H54 (cell line): ENCODE measurements at places on chromosomes 2 and 18.

GRCh38 chr2:24657818-24658217 lies 135.4 kb downstream of the PTRHD1 start:
- DNase-seq: no peak

DNA sequence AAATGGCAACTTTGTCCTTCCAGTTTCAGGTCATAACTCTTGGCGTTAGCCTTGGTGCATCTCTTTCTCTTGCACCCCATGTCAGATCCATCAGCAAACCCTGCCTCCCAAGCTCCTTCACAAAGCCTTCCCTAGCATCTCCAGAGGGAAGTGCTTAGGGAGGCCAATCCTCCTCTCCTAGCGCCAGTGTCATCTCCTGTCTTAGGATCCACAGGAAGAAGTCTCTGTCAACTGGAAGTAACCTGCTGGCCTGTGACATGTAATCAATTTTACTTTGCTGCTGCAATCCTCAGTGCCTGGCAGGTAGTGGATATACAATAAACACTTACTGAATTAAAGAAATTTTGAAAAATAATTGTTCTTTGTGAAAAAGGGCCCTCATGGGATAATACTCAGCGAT lies 7.9 kb upstream of the DNPEP start:
- no peak for DNase-seq

GRCh38 chr18:39796393-39796792 lies 2158.6 kb upstream of the PIK3C3 start:
- no peak for DNase-seq

DNA sequence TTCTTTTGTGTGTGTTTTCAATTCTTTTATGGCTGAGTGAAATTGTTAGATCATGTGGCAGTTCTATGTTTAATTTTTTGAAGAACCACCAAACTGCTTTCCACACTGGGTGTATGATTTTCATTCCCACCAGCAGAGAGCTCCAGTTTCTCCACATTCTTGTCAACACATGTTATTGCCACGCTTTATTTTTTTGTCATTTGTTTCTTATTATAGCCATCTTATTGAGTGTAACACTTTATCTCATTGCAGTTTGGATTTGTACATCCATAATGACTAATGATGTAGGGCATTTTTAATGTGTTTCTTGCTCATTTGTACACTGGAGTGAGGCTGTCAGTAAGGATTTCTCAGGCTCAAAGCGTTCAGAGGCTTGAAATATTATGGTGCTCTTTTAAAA lies 184.2 kb downstream of the PIEZO2 start:
- DNase-seq: no peak

GRCh38 chr2:240458900-240459391 lies 23.5 kb downstream of the GPC1 start:
- no peak for DNase-seq

DNA sequence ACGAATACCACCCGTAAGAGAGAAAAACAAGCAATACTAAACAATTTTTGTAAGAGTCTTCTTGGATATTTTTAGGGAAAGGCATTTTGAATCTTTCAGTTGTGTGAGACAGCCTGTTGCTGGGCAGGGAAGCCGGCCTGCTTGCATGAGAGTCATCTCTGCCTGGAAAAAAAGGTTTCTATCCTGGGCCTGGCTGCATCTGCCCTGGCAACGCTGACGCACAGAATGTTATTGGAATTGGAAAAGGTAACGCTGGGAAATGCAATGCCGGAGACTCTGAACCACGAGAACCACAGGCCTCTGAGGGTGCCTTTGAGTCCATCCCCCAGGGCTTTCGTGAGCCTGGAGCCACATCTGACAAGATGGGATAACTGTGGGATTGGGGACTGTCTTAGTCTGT lies 17.9 kb upstream of the NPAS2 start:
- no peak for DNase-seq

- DNase-seq: no peak
Observed at GRCh38 chr18:67081482-67082211, 434.9 kb downstream of the DSEL start.

GRCh38 chr2:228681426-228681825 lies 499.9 kb upstream of the SPHKAP start:
- peak; percentile 8 for DNase-seq

- DNase-seq: no peak
Observed at GRCh38 chr2:67726416-67726815, 329.3 kb downstream of the ETAA1 start.

GRCh38 chr18:62412231-62412979 lies 87.3 kb downstream of the TNFRSF11A start:
- DNase-seq: no peak

DNA sequence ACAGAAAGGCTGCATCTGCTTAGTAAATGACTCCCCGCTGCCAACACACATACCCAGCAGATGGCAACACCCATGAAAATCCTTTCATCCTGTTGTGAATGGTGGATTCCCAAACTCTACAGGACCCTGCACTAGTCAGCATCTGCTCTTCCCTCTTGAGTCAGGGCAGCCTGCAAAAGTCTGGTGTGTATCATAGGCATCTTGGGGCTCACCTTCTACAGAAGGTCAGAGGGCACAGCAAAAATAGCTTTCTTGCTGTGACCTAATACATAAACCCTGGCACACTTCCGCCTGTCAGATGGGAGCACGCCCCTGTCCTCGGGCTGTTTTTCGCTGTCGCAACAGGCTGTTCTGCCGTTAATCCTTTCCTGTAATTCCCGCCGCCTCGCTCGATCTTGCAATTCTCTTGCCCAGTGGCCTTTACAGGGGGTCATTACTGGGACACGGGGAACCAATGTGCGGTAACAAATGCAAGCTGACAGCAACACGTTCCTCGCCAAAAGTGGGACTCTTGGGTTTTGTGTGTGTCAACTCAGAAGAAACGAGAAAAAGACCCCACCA lies 19.9 kb upstream of the SCYGR1 start:
- no peak for DNase-seq

- DNase-seq: no peak
Observed at GRCh38 chr2:128726911-128727310, 408.2 kb upstream of the HS6ST1 start.

DNA sequence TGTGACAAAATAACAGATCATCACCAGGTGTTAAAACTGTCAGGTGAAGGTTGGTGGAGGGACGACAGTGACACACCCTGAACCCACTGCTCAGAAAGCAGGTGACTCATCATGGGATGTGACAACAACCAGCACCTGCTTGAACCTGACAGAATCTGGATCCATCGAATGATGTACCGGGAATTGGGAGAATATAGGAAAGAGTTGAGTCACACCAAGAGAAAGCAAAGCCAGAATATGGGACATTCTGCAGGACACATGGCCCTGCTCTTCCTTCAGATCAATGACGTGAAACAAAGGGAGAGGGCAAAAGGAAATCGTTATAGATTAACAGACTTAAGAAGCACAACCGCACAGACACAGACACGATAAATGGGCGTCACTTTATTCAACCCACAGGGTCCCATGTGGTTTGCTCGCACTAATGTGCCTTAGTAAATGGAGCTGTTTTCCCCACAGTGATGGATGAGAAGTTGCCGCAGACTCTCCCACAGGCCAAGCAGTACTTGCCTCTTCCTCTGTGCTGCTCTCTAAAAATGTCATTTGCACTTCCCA lies 100.1 kb downstream of the CRACDL start:
- no peak for DNase-seq

DNA sequence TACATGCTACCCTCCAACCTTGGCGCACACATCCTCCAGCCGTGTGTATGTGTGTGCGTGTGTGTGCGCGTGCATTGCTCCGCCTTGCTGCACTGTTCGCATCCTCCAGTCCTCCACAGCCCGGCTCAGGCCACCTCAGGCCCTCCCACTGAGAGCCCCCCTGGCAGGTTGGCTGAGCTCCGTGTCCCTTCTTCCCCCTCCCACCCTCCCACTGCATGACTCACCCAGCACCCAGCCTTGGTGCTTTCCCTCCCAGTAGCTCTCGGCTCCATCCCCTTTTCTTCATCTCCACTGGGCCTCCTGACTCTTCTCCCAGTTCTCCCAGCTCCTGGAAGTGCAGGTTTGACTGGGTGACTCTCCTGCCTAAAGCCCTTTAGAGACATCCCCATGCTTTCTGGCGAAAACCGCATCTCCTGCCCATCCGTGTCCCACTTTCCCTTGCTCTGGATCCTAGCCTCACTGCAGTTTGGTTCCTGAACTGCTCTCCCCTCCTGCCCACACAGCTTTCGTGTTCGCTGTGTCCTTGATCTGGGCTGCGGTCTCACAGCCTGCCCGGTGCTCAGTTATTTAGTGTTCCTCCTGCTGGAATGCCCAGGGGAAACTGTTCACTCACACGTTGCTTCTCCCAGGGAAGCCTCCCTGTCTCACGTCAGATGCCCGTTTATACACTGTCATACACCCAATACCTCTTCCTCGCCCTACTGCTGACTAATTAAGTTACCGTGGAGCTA lies 4.9 kb downstream of the TMEM177 start:
- DNase-seq: peak; percentile 83

GRCh38 chr2:163397451-163397850 lies 338.4 kb downstream of the FIGN start:
- DNase-seq: no peak

DNA sequence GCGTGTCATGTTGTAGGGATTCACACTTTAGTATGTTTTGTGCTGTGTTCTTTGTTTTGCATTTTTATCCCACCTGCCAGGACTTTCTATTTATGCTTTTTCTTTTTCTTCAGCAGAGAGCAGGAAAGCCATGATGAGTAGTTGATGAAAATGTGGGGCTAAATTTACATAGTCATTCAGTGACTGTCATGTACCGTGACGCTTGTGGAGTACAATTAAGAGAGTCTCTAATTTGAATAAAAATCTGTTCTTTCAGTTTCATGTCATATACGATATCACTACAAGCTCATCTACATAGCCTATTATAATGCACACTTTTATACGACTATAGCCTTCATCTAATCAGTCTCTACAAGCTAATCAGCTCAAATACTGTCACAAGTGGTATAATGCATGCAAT lies 112.7 kb upstream of the SPATS2L start:
- no peak for DNase-seq

DNA sequence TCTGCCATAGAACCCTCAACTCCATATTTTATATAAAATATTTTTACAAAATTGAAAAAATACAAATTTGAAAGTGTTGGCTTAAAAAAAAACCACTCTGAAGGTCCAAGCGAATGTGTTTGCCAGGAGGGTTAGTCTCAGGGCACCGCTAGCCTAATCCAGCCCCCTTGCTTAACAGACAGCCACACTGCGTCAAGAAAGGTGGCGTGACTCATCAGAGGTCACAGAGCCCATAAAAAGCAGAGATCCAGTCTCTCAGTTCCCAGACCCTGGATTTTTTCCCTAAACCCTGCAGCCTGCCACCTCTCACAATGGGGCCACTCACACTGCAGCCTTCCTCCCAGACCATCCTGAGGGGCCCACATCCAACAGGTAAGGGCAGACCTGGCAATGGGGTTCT lies 3.9 kb upstream of the TNS1 start:
- DNase-seq: no peak

DNA sequence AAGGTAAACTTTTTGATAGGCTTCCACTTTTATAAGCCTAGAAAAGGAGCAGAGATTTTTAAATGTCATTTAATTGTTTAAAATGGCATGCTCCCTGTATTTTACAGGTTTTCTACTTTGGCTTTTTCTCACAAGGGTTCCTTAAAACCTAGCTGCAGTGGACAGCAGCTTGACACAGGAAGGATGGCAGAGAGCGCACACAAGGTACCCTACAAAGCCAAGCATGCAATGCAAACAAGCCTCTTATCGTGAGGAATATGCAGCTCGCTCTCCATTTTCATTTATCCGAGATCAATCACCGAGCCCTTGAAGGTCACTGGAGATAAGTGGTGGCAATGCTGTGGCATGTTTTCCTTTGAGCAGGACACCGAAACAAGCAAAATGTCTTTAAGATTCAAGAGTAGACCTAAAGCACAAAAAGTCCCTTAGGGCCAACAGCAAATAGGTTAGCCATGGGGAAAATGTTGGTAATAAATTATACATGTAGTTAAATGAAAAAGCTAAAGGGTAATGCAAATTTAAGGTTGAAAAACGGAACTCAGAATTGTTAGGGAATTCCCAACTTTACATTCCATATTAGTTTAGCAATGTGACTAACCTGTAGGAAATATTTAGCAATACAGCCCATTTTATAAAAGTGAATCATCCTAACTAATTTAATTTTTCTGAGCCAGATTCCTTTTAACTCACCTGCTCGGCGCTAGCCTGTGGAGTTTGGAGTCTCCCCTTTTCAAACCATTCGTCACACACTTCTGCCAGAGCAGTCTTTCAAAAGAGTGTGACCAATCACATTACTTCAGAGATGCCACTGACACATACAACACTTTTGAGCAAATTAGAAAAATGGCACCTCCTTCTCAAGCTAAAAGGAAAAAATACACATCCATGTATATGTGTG lies 337.9 kb upstream of the PKDCC start:
- no peak for DNase-seq

- no peak for DNase-seq
Observed at GRCh38 chr2:172908275-172908674, 167.4 kb upstream of the MAP3K20 start.

DNA sequence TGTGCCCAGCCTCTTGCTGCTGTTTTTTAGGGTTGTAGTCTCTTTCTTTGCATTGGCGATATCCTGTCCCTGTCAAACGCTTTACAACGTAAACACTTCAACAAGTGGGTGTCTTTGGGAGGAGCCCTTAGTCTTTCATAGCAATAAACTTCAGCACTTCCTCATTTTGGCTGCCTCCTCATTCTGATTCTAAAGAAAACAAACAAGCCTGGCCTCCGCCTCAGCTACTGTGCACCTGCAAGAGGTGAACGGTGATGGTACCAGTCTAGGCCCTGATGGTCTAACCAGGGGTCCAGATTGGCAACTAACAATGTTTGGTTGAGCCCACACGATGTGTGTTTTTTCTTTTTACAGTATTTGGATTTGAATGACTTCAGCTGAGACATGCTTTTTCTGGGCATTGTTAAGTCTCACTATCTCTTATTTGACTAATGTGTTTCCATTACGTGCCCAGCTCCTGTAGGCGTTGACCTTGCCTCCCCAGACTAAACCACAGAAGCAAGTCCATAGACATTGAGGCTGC lies 53.2 kb upstream of the CUL3 start:
- no peak for DNase-seq

DNA sequence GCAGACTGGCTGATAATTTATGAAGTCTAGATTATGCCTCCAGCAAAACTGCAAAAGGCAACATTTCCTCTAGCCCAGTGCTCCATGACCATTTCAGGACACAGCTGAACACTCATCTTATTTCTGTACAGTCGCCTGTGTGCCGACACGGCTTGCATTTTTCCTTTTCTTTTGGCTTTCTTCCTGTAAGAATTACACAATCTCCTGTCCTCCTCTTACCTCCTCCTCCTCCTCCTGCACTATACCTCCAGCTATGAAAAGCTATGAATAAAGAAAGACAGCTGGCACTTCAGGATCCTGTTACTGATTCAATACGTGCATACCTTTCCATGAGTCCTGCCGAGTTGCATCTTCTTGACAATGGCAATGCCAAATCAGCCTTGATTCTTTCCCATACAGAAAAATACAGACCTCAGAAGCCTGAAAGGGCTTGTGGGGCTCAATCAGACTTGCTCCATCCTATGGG lies 32.2 kb upstream of the TRIB2 start:
- DNase-seq: no peak
